NCI-H2029 treated with DMSO at 0.1 percent for 48 hours (cell line): ENCODE measurements at places on chromosomes 4 and X.

DNA sequence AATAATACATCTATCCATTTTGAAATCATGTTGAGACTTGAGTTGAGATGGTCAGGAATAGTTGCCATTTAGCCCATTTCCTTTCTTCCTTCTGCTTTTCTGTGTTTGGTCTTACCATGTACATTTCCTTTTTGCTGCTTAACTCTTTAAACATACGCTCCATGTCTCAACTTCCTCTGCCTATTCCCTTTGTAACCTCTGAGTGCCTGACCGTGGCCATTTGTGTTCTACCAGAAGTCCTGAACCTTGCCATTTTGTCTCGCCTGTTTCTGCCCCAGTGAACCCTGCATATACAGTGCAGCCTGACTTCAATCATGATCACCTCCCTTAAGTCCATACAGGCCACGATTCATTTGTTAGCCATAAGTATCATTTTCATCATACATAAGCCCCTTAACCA, 169.0 kb downstream of the RAPGEF2 start:
- DNase-seq = no peak

DNA sequence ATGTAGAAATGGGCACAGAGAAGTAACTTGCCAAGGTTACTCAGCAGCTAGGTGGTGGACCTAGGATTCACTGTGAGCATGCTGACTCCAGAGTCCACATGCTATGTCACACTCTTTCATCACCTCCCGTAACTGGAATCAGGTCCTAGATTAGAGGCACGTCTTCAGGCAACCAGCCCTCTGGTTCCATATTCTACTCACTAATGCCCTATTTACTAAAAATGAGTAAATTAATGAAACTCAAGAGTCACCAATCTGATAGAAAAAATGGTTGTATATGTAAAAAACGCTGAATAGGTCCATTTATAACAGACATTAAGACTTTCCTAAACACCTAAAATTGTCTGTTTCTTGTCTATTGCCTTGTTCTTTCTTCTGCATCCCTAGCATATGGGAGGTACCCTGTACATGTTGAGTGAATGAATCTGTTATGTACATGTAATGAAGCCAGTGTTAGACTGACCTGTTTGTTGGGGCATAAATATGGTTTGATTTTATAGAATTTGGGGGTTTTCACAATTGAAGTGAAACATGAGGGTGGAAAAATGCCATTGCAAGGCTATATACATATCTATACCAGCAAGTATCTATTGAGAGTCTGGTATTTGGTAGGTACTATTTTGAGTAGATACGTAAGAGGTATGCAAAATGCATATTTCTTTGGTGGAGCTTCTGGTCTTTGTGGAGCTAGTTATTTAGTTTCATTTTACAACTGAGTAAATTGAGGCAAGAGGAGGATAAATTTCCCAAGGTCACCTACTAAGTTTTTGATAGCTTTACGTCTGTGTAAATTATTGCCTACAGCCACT, 7.5 kb upstream of the RUFY3 start:
- DNase-seq = no peak

- DNase-seq = no peak
These were observed 203.0 kb downstream of the ARAP2 start for GRCh38 chr4:36041340-36041739.

DNA sequence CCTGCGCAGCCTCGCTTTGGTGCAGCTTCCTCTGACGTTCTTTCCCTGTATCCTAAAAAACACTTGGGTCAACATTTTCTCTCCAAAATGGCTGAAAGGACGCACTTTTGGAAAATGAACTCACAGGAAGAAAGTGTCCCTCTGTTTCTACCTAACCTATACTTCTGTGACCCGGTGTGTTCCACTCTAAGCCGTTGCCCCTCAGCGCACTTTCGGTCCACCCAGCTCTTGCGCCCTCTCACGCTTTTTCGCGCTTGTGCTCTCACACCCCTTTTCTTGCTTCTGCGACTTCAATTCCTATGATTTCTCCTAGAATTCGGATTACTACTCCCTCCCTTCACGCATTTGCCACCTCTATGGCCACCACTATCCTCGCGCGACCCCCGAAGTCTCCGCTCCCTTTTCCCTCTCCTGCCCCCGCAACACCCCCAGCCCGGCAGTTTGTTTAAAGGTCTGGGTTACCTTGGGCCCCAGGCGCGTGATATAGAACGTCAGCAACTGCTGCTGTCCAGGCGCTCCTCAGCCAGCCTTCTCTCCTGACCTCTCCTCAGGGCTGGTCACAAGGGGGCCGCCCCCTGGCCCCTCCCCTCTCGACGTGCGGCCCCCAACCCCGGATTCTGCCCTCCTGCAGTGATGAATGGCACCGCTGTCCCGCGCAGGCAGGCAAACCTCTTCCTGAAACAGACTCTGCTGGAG, at the start of gene USP51:
USP51 (minus strand) TSS at position 535 of the 696 bp plus-strand sequence. CDS start 909 bp downstream, outside the sequence.
- no peak for DNase-seq

DNA sequence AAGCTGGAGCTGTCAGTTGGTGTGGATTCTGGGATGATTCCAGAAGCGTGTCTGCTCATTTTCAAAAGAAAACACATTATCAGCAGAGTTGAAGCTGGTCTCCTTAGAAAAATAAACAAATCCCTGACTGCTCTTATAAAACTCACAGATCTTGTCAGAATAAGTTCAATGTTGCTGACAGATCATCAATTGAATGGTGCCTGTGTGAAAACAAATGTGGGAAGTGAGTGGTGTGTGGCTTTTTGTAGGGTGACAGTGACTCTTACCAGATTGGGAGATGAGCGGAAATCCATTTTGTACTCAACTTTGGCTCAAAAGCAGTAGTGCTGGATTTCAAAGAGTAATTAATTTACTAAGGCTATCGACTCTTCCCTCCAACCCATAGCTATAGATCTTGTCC, 807.8 kb downstream of the RAPGEF2 start:
- DNase-seq = no peak

- DNase-seq = peak; percentile 22
These were observed 6.4 kb downstream of the PPEF2 start for GRCh38 chr4:75895744-75896314.

DNA sequence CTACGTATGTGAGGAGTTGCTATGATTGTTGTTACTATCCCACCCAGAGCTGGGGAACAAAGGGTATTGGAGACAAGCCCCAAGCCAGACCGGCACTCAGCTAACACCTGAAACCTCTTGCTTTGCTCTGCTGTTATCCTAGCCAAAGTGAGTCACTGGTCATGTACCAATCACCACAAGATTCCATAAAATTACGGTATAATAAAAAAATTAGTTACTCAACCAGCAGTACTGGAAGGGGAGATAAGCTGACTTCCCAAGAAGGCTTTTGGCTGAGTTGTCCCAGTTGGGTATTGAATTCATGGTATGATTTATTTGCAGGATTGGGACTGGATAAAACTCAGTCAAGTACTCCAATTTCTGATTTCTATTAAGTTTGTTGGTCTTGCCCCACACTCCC, 5.3 kb downstream of the EDA2R start:
- no peak for DNase-seq

- no peak for DNase-seq
These were observed 59.2 kb downstream of the RGS12 start for GRCh38 chr4:3351997-3352396.

DNA sequence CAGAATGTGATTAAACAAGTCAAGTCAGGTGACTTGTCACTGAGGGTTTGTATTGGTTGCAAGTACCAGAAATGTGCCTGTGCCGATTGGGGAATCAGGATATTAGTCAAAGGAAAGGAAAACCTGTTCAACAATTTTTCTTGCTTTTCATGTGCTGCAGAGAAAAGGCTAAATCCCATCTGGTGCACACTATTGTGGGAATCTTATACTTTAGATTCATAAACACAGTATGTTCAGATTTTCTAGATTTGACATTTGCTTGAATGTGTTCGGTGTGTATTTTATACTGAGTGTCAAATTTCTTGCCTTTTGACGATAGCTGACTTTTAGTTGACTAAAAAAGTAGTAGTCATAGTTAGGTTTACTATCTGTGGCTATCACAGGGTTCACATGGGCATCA, 37.6 kb downstream of the GAB1 start:
- DNase-seq = no peak

DNA sequence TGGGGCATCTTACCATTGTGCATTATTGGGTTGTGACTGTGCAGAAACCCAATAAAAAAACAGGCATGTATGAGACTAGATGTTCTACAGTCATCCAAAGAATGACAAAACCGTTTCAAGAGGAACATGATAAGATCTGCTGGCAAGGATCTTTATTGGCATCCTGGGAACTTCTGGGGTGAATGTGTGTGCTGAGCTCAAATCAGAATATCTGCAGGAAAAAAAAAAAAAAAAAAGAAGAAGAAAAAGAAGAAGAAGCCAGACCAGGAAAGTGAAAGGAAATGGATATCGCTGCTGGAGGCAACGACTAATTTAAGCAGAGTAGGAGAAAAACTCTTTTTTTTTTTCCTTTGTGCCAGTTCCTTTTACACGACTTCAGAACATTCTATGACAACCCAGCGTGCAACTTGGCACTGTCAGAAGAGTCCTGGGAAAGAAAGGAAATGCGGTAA, 484.2 kb upstream of the BOD1L1 start:
- DNase-seq = no peak

- DNase-seq = no peak
These were observed 150.3 kb downstream of the RELL1 start for GRCh38 chr4:37535872-37536271.

DNA sequence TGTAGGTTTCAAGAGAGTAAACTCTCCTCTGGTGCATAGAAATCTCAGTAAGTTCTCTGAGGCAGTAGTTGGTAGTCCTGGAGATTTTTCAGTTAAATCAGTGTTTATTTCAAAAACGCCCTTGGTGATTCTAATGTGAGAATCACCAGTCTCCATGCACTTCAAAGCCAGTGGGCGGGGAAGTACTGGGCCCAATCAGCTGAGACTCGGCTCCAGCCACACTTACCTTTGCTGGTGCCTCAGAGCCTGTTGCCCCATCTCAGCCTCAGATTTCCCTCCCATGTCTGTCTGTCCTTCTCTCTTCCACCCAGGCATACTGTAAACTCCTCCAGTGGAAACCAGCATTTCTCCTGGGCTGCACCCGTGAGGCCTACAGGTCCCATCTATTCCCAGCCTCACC, 7.4 kb upstream of the MGST2 start:
- DNase-seq = no peak

- DNase-seq = no peak
These were observed 31.9 kb downstream of the MAGED4 start for GRCh38 chrX:52216541-52216940.

GRCh38 chrX:155891446-155892210, 10.5 kb downstream of the VAMP7 start:
- no peak for DNase-seq

GRCh38 chr4:107270614-107271013, 234.5 kb upstream of the DKK2 start:
- DNase-seq = no peak

DNA sequence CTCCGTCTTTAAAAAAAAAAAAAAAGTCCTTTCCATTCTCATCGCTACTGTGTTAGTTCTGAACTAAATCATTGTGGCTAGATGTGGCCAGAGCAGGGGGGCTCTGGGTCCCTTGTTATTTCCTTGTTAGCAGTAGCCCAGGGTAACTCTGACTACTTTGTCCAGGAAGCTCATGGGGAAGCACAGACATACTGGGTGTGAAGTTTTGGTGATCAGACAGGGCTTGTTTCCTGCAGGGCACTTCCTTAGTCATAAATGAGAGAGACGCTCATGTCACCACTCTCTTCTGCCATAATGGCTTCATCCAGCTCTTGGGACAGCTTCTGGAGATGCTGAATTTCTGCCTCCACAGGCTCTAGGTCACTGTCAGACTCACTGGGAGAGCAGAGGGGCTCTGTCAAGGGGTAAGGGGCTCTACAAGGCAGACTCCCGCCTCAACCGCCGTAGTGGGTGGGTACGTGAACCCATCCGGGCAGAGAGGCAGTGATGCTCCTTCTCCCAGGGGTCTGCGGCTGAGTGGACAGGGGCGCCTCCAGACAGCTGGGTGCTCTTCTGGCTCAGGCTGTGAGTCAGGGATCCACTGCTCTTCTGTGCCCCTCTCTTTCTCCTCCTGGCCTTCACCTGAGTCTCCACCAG, 12.9 kb downstream of the STIM2 start:
- no peak for DNase-seq

- DNase-seq = no peak
These were observed 665 bp downstream of the RBM41 start for GRCh38 chrX:107117993-107118321.

GRCh38 chr4:174156239-174156826, 127.1 kb downstream of the FBXO8 start:
- DNase-seq = no peak

DNA sequence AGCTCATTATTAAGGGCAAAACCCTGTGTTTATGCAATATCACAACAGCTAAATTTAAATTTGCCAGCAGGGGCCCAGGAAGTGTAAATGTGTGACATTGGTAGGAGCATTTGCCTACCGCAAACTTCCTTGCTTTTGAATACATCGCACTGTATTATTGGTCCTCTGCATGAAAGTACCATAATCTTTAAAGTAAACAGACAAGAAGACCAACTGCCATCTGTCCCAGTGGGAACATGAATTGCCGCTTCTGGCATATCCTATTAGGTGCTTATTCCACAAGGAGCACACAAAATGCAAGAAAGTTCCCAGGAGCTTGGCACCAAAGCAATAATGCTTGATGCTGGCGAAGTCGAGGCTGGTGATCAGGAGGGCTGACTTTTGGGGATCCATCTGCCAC, 51.3 kb downstream of the SOD3 start:
- DNase-seq = no peak

DNA sequence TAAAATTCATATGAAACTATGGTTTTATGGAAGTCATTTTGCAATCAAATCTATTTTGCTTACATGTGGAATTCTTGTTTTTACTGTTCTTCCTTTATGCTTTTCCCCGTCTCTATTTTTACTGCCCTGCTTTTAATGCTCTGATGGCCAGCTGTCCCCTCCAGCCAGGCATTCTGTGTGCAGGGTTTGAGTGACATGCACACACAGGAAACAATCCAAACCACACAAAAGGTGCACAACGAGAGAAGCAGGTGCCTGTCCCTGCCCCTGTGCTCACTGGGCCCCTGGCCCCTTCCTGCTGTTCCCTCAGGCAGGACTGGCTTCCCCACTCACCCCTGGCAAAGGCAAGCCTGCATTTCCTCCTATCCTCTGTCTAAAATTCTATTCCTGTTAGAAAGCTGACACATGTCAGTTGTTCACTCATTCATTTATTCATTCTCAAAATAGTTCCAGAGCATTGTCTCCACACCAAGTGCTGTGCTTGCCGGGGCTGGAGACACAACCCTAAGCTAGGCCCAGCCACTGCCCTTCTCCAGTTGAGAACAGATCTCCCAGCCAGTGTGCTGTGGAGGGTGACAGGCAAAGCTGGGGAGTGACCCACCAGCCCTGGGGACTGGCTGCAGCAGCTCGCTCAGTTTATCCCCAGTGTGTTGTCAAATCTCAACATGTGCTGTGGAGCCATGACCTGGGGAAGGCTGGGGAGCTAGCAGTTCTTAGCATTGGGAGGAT, 346.3 kb downstream of the FBXW7 start:
- DNase-seq = peak; percentile 22
